Germinal center (tissue), 1 donor: ENCODE measurements at places on chromosomes 13 and 19.

DNA sequence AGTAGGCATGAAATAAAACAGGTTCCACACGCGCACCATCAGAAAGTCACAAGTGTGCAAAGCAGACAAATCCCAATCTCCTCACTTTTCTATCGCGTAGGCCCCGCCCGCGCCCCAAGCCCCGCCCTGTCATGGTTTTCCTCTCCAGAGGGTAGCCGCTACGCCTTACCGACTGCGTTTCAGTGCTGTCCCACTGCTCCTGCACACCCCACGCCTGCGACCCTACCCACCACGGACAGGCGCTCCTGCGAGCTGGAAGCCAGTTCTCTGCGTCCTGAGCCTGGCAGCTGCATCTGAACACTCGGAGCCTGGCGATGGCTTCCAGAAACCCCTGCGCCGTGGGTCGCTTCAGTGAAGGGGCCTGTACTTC is 379 bp upstream of the ZNF470 start:
- peak; percentile 48 for DNase-seq

GRCh38 chr13:77291774-77292173 is 35.1 kb downstream of the MYCBP2 start:
- DNase-seq, result no peak

DNA sequence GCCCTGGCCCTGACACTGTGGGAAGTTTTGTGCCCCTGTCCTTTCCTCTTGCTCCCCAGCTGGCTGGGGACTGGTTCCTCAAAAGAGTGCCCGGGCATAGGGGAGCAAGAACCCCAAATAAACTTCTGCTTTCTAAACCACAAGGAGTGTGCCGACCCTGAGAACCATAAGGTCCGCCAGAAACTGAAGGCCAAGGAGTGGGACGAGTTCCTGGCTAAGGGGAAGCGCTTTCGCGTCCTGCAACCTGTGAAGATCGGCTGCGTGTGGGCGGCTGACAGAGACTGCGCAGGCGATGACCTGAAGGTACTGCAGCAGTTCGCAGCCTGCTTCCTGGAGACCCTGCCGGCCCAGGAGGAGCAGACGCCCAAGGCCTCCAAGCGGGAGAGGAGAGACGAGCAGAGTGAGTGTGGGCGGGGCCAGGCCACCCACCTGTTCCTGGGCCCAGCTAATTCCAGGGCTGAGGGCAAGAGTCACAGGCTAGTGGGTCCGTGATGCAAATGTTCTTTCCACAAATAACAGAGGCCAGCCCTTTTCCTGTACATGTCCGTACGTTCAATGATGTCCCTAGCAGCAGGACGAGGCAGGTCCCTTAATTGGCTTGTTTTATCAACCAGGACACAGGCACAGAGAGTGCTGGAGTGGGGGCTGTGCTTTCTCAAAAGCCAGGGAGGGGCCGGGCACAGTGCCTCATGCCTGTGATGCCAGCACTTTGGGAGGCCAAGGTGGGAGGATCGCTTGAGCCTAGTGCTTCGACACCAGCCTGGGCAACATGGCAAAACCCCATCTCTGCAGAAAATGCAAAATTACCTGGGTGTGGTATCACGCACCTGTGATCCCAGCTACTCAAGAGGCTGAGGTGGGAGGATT is 25.6 kb downstream of the UBXN6 start:
- peak; percentile 75 for DNase-seq

DNA sequence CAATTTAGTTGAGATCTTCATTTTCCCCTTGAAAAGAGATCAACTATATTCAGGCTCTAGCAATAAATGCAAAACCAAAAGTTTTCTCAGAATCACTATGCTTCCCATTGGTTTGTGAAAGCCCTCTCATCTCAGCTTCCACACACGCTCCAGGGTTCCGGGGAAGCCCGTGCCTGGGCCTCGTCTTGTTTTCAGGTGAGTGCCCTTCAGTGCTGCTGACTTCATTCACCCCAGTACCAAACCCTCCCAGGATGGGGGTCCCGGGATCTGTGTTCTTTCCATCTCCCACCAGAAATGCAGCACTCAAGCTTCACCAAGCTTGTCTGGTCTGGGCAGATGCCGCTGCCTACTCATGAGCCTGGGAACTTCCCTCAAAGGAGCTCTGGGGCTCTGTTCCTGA is 97.7 kb downstream of the TEX29 start:
- DNase-seq, result no peak

GRCh38 chr13:104694397-104694796 is 1628.2 kb upstream of the SLC10A2 start:
- no peak for DNase-seq

DNA sequence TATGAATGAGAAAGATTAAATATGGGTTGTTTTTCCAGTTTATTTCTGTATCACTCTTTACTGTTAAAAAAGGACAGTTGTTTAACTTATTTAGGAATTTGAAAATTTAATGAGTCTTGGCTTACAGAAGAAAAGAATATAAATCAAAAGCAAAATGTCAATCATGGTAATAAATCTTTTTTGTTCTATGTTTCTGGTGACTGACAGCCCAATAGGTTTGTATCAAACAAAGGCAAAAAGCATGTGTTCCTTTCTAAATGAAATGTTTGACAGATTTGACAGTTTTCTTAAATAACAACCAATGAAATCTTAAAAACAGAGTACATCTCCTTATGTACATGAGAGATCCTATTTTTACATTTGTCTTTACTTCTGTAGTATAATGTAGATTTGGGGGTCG is 11.0 kb downstream of the PCDH9 start:
- DNase-seq, result no peak

GRCh38 chr13:25490236-25490635 is 118.5 kb downstream of the ATP8A2 start:
- DNase-seq, result no peak

GRCh38 chr13:58087566-58087965 is 456.0 kb downstream of the PCDH17 start:
- no peak for DNase-seq

GRCh38 chr19:21210037-21210621 is 68.3 kb downstream of the ZNF431 start:
- no peak for DNase-seq

DNA sequence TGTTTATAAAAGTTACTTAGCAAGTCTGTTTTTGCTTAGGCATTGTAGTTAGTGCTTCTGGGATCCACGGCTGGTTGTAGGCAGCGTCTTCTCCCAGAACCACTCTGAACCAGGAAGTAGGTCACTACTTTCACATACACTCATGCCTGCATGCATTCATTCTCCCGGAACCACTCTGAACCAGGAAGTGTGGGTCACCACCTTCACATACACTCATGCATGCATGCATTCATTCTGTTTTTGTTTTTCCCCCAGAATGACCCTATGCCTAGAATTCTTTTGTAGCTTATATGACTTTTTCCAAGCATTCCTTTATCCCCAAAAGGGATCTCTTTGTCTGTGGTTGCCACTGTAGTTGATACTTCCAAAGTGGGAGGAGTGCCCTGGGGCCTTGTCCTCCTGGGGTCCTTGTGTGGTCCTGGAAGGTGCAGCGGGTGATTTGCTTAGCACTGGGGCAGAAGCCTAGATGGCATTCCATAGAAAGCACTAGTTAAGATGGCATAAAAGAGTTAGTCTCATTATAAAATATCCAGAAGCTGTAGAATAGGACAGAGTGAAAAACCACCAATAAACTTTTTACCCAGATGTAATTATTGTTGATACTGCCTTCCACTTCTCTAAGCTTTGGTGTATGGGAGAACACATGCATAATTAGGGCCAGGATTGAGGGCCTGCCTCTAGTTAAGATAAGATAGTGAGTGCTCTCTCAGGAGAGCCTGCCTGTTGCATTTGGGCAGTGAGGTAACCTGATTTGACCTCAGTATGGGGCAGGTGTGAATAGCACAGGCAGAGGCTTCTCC is 68.6 kb upstream of the TEX29 start:
- no peak for DNase-seq

DNA sequence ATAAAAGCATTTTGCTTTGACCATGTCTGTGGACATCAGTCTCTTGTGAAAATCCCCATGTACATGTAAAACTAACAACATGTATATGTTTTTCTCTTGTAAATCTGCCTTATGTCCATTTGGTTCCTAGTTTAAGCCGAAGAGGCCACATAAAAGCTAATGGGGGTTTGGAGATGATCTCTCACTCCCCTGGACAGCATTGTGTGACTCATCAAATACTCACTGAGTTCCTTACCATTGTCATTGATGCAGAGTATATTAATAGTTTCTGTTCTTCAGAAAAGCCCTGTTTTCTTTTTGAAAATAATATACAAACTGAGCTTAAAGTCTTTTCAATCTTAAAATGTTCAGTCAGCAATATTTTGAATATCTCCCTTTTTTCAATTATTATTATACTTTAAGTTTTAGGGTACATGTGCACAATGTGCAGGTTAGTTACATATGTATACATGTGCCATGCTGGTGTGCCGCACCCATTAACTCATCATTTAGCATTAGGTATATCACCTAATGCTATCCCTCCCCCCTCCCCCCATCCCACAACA is 536.7 kb upstream of the HTR2A start:
- DNase-seq, result no peak
